Sigmoid colon (tissue), 7 donors: ENCODE measurements at places on chromosomes 1 and 21. TPM values are rescaled to one million over a fixed set of nuclear protein-coding genes. Genes with fewer than 3 reads are reported as not detected.

CD5L gene
- total RNA-seq: not detected

MFSD2A gene
- 8.1 TPM for total RNA-seq

FAM131C gene
- total RNA-seq: not detected

HSD3B1 gene
- not detected for total RNA-seq

TRIM67 gene
- 0.28 TPM for total RNA-seq

VAV3 gene
- 3.5 TPM for total RNA-seq

- DNase-seq: no peak
These were observed 29.9 kb downstream of the FAF1 start for GRCh38 chr1:50930193-50930592.

DNA sequence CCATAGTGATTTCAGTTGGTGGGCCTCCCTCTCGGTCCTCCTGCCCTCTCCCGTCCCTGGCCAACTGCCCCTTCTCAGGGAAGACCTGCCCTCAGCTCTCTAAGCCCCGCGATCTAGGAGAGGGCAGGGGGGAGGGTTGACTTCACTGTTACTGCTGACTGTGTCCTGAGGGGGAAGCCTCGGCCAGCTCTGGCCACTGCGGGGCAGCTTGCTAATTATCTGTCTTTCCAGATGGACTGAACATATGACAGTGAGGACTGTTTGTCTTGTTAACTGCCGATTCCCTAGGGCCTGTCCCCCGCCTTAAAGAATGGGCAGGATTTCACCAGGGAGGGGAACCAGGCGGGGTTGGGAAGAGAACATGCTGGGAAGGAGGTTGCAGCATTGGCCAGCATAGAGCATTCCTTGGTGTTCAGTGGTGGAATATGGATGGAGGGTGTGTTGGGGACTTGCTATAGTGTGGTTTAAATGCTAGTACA is 22.9 kb downstream of the NIPAL3 start:
- DNase-seq: peak; percentile 77

- DNase-seq: no peak
These were observed 137.4 kb downstream of the CNIH3 start for GRCh38 chr1:224753491-224753890.

- DNase-seq: no peak
These were observed 3.5 kb downstream of the KRTAP10-9 start for GRCh38 chr21:44630440-44630839.

DNA sequence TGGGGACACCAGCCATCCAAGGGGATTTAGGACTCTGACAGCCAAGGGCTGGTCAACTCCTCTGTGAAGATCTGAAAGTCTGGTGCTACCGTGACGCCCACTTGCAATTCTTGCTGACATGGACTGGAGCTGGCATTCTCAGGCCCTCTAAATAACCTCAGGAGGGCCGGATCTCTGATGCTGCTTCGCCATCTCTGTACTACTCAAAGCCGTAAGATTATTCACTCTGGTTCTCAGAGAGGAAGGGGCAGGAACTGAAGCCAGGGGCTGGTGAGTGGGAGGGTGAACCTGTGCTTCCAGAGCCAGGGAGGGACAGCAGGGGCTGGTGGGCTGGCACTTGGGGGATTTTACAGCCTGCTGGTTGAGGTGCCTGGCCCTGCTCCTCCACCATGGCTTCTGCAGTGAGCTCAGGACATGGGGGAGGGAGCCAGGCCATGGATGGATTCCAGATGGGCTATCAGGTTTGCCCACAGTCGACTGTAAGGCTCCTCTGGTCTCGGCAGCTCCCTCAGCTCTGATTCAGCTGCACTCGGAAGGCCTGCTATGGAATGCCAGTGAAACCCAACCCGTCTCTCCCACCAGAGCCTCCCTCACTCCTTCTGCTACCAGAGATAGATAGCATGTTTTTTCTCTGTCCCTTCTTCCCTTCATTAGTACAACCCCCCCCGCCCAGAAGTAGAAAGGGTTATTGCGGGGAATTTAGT is 84.5 kb downstream of the PLXNA2 start:
- peak; percentile 75 for DNase-seq

GRCh38 chr21:41847066-41847804 is 31.9 kb downstream of the PRDM15 start:
- DNase-seq: peak; percentile 28

DNA sequence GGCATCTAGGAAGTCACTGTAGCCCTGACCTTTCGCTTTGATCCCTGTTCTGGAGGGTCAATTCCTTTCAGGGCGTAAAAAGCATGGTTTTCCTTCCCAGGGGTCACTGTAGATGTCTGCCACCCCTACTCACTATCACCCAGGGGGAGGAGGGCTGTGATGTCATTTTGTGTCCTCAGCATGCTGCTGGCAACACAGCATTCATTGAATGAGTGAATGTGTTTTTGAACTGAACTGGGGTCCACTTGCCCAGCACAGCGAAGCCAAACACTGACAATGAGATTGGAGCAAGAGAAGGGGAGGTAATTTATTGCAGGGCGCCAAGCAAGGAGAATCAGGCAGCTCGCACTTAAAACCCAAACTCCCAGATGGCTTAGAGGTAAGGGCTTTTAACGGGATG is 78.2 kb upstream of the PGBD5 start:
- no peak for DNase-seq

GRCh38 chr1:155324717-155325602 is 4.3 kb downstream of the RUSC1 start:
- peak; percentile 86 for DNase-seq

DNA sequence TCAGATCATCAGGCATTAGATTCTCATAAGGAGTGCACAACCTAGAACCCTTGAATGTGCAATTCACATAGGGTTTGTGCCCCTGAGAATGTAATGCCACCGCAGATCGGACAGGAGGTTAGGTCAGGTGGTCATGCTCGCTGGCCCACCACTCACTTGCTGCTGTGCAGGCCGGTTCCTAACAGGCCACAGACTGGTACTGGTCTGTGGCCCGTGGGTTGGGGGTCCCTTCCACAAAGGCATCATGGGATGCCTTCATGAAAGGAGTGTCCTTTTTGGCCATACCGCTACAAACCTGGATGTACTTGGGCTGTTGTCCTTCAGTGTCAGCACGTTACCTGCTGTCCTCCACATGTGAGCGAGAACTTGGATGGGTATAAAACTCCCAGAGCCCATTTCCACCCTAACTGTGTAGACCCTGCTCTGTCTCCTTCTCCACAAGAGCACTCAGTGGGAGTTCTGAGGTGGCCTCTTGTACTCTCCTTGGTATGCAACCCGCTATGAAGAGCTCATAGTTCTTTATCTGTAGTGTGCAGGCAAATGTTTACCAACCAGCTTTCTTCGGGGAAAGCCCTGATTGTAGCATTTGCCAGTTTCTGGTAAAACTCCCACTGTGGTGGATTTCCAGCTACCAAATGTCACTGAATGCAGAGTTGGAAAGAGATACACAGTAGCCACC is 41.7 kb upstream of the SLC19A1 start:
- no peak for DNase-seq

DNA sequence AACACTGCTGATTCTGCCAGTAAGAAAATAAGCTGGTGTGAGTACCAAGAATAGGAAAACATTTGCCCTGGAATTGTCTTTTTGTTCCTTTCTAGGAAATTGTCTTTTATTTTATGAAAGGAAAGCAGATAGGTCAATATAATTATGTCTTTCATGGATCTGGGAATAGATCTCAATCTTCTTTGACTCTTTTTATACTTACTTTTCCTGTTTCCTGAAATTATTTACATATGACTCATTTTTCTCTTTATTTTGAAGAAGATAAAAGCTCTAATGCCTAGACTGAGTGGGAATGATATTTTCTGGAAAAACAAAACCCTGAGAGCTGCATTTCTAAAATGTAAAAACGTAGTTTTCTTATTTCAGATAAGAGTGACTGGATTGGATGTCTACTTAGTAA is 100.1 kb downstream of the MAN1A2 start:
- no peak for DNase-seq

- DNase-seq: no peak
These were observed 173.4 kb downstream of the ZZZ3 start for GRCh38 chr1:77509051-77509492.

- no peak for DNase-seq
These were observed 17.3 kb upstream of the PPT1 start for GRCh38 chr1:40114400-40114799.

GRCh38 chr1:243474136-243474881 is 218.5 kb downstream of the SDCCAG8 start:
- no peak for DNase-seq
